RPMI8226 (cell line): ENCODE measurements at places on chromosomes 2 and 18.

DNA sequence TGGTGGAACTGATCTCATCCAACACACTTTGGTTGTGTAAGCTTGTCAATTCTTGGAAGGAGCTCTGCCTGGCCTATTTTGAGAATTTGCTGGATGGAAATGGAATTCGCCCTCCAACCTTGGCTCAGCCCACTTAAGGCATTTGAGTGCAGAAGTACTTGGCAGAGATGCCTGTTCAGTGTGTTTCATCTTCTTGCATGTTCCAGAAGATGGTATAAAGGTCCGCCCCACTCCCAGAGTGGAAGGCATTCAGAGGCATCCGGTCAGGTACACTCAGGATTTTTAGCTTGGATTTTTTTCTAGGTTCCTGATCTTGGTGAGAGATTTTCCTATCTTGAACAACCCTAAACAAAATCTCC lies 61.3 kb upstream of the TXNDC2 start:
- DNase-seq, result no peak

- no peak for DNase-seq
Observed at GRCh38 chr2:46377101-46377581, 79.9 kb downstream of the EPAS1 start.

- no peak for DNase-seq
Observed at GRCh38 chr2:133412694-133413093, 155.6 kb downstream of the NCKAP5 start.

DNA sequence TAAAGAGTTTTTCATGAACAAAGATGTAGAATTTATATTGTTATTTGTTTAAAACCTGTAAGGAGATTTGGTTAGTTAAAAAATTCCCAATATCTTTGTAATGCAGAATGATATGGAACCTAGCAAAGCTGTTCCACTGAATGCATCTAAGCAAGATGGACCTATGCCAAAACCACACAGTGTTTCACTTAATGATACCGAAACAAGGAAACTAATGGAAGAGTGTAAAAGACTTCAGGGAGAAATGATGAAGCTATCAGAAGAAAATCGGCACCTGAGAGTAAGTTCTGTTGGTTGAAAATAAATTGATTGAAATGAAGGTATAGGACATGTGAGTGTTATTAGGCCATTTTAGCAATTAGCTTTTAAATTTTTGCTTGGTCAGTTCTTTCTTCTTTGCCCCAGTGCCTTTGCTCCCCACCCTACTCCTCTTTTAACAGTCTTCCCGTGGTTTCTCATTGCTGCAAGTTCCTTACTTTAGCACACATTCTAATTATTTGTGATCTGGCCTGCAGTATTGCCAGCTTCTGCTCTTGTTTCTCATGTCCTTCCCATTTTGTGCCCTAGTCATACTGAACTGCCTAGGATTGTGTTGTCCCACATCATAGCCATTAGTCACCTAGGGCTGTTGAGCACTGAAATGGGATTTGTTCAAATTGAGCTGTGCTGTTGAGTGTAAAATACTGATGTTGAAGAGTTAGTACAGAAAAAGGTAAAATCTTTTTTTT lies 36.6 kb downstream of the VAPA start:
- DNase-seq, result no peak

GRCh38 chr2:162116352-162116751 lies 35.7 kb downstream of the GCG start:
- DNase-seq, result no peak

- DNase-seq, result no peak
Observed at GRCh38 chr18:8660316-8660715, 45.0 kb upstream of the MTCL1 start.

- no peak for DNase-seq
Observed at GRCh38 chr18:37243741-37244140, 321.9 kb downstream of the CELF4 start.

DNA sequence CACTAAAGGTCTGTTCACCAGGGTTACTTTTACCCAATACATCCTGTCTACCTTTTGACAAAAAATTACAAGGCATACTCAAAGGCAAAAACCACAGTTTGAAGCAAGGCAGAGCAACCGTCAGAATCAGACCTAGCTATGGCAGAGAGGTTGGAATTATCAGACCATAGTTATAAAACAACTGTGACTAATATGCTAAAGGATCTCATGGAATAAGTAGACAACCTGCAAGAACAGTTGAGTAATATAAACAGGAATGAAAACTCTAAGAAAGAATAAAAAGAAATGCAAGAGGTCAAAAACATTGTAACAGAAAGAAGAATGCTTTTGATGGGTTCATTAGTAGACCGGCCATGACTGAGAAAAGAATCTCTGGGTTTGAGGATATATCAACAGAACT lies 318.8 kb upstream of the KCNH7 start:
- no peak for DNase-seq

DNA sequence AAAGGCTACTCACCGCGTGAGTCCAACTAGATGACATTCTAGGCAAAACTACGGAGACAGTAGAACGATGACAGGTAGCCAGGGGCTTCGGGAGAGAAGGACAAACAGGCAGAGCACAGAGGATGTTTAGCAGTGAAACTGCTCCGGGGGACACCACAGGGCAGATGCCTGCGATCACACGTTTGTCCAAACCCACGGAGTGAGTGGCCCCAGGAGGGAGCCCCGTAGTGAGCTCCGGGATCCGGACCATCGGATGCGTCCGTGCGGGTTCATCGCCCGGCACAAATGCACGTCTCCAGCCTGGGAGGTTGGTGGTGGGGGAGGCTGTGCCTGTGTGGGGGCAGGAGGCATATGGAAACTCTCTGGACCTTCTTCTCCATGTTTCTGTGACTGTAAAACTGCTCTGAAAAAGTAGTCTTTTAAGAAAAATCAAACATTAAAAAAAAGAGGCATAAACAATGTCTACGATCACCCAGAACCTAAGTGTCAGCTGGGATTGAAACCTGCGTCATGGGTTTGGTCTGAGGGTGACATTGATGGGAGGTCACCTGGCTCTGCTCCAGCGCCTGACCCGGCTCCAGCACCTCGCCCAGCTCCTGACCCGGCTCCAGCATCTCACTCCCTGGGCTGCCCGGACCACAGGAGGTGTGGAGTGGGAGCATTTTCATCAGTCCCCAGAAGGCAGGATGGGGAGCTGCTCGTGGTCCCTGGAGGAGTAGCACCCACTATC lies 83.0 kb upstream of the CTDP1 start:
- DNase-seq, result no peak

- no peak for DNase-seq
Observed at GRCh38 chr2:45670646-45671045, 19.2 kb downstream of the PRKCE start.

DNA sequence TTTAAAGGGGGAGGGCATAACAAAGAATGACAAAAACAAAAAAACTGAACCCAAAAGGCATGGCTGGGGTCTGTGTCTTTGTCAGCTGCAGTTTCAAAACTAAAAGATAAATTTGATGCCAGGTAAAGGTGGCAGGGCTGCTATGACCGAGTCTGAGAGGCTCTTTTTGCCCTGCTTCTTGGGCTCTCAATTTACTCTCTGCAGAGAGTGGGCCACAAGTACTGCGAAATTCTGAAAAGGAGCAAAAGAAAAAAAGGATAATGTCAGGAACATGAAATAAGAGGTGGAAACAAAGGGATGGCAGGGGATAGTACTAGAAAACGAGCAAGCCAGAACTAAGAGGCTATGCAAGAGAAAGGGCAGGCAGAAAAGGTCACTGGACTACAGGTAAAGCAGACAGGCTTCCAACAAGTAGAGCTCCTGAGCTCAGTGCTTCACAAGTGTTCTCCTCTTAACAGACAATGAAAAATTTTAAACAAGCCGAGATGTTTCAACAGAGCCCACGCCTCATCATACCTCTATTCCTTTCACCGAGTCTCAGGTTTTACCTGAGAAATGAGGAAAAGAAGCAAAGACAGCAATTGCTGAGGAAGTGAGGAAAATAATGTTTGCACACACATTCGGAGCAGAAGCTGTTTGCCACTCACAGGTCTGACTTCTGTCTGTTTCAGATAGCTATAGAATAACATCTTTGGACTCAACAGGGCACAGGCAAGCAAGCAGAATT lies 7.3 kb downstream of the IRS1 start:
- no peak for DNase-seq

DNA sequence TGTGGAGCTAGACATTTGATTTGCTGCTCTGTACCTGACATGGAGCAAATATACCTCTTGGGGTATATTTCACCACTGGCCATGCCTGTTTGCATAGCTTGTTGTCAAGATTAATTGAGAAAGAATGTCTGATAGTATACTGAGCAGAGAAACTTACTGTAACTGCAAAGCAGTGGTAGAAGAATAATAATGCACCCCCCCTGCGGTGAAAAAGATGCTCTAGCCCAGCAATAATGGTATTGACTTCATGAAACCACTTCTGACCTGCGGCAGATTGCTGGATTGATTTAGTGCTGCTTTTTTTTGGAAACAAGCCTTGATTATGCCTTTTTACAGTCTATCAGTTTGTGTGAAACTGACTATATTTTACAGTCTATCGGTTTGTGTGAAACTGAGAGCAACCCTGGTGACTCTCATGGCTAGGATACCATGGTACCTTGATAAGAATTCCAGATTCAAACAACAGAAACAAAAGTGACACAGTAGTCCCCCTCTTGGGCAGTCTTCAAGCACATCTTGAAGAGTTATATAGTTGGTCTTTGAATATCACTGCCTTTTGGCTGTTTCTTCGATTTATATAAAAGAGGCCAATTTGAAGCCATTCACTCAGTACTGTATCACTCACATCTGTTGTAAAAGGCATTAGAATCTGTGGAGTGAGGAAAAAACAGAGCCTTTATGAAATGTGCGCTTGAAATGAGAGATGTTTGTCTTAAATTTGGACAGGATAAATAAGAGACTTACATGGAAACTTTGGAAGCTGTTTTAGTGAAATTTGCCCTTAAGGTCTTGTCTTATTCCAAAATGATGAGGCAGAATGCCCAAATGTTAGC lies 102.5 kb downstream of the FMNL2 start:
- DNase-seq, result no peak
